HFF-Myc (cell line): ENCODE measurements at places on chromosomes 1 and 21.
A peak's percentile ranks its signal among the peaks of the same experiment; 100 is the strongest.

GRCh38 chr1:244843148-244843978 lies 7.9 kb downstream of the COX20 start:
- DNase-seq, result no peak

DNA sequence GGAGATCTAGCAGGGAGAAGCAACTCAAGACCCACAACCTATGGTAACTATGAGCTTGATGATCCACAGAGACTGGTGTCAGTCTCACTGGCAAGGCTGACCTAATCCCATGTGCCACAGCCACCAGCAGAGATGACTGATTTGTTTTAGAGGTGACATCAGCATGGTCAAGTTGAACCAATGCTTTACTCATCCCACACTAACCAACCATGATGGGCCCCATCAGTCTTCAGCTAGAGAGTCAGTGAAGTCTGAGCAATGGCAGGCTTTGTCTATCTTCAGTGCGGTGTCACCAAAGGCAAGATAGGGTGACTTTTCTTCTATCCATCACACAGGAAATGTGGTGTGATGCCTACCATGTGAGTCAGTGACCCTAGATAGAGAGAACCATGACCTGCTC lies 1470.7 kb downstream of the NCAM2 start:
- no peak for DNase-seq

GRCh38 chr1:1440262-1441001 lies 4.9 kb downstream of the VWA1 start:
- no peak for DNase-seq

GRCh38 chr1:151616505-151616849 lies 4.6 kb downstream of the SNX27 start:
- no peak for DNase-seq

- peak; percentile 63 for DNase-seq
These were observed 156.5 kb downstream of the HLX start for GRCh38 chr1:221035662-221036153.

- DNase-seq, result no peak
These were observed 37.8 kb upstream of the GBP5 start for GRCh38 chr1:89310505-89310904.

- no peak for DNase-seq
These were observed 296.9 kb upstream of the RUNX1 start for GRCh38 chr21:35345954-35346353.

GRCh38 chr1:178503849-178504248 lies 7.1 kb upstream of the CLEC20A start:
- no peak for DNase-seq

DNA sequence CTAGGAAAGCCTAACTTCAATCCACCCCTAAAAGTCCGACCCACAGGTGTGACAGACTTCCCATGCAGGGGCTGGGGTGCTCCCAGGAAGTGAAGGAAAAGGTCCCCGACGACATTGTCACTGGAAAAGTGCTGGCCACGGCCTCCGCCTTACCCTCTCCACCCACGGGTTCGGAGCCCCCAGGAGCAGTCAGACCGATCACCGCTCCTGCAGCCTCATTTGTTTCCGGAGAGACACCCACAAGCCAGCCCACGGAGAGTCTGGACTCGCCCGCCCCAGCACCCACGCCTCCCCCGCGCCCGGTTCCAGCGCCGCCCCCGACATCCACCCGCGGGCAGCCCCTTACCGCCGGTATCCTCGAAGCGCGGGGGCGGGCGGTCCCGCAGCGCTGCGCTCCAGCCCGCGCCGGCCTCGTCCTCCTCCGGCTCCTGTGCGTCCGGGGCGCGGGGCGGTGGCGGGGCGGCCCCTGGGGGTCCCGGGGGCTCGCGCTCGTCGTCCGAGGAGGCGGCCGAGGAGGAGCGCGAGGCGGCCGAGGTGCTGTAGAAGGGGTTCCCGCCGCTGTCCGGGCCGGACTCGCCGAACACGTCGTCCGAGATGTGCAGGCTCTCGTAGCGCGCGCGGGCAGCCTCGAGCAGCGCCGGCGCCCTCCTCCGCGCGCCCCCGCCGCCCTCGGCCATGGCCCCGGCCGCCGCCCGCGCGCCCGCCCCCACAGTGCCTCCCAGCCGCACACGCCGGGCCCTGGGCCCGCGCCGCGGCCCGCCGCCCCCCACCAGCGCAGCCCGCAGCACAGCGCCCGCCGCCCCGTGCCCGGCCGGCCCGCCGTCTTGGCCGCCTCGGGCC lies 660 bp downstream of the PGBD5 start:
- DNase-seq, result no peak

DNA sequence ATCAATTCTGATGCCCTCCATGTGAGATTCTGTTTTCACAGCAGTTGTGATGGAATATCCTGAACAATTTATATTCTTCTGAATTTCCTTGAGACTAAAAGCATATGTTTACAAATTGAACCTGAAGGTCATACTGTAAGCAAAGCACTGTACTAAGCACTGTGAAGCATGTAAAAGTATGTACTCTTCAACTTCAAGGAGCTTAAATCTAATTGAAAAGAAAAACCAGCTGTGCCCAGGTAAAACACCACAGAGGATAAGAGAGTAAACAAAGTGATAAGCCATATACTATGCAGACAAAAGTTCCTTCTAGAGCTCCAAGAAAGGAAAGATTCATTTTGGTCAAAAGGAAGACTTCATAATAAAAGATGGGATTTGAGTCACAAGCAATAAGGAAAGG lies 71.9 kb downstream of the TTLL7 start:
- DNase-seq, result no peak

DNA sequence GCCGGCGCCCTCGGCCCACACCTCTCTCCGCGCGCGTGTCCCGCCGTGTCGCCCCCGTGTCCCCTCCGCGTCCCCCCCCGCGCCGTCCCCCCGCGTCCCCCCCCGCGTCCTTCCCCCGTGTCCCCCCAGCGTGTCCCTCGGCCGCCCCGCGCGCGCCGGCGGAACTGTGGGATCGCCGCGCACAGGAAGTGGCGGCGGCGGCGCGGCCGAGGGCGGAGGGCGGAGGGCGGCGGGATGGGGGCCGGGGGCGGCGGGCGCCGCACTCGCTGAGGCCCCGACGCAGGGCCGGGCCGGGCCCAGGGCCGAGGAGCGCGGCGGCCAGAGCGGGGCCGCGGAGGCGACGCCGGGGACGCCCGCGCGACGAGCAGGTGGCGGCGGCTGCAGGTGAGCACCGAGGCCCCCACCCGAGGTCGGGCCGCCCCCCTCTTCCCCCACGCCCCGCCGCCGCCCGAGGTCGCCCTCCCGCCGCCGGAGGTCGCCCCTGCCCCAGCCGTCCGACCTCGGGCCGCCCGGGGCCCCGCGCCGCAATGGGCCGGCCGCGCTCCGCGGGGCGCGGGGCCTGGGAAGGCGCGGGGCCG lies at the start of gene AGPAT3:
Gene AGPAT3 (plus strand): TSS at position 262 of the 578 bp plus-strand sequence. CDS start 94,459 bp downstream, outside the sequence.
- DNase-seq, result no peak

DNA sequence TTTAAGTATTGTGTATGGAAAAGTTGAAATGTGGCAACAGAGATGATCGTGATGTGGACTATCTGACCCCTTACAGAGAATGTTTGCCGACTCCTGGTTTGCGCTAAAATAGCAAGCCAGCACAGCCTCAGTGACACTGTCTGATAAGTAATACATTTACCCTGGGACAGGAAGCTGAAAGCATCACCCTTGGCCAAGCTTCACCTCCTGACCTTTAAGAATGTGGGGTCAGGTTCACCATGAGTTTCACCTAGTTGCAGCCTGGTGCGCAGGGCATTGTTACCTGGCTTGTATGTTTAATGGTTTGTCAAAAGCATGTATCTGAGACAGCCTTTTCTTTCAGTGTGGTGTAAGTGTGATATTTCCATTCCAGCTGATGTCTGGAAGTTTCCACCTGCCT lies 29.2 kb downstream of the TRAF5 start:
- DNase-seq, result no peak

DNA sequence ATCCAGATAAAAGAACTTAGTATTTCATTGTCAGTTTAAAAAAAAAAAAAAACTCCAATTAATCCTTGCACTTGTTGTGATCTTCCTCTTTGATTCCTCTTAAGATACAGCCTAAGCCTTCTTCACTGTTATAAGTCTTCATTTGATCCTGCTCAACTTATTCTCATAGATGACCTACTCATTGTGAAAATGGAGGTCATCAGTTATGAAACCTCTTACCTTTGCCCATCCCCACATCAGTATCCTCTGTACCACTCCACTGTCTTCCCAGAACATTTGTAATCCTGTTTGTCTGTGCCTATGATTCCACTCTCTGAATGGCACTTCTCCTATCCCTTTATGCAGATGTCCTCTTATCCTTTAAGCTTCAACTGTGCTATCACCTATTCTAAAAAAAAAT lies 28.0 kb downstream of the ODR4 start:
- DNase-seq, result no peak

DNA sequence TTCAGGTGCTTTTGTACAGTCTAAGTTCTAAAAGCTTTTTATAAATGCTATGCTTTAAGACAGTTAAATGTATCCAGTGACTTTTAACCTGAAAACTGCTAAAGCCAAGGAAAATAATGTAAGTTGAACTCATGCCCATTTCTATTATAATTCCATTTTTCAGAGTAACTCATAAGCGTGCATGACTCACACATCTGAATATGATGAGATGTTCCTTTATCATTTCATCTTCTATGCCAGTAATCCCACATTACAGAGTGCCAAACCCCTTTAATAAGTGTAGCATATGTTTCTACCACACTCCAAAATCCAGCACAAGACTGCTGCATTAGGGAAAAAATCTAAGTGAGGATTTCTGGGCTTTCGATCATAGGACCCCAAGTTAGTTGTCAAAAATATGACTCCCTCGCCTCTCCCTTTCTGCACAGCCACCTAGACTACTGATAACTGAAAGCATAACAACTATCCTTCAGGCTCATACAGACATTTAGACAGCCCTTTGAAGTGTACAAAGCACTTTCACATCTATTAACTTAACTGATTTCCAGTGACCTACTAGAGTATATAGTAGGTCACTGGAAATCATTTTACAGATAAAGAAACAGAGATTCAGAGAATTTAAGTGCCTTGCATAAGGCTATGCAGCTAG lies 45.3 kb downstream of the JAK1 start:
- DNase-seq, result no peak

- no peak for DNase-seq
These were observed 918 bp downstream of the MIB2 start for GRCh38 chr1:1616045-1616790.

DNA sequence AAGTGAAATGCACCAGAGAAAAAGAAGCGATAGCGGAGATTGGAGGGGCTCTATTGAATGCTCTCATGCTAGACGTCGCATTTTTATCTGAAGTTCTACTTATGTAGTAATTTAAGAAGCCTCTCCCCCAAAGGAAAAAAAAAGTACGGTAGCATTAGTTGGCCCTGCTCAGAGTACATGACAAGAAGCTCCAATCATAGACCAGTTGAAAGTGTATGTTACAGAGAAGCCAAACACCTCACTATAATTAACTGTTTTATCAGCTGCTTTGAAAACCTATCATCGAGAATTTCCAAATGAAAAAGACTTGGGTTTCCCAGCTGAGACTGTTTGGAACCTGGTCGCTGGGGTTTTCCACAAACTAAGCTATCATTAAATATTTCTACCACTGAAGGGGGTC lies 19.6 kb upstream of the OVAAL start:
- no peak for DNase-seq

DNA sequence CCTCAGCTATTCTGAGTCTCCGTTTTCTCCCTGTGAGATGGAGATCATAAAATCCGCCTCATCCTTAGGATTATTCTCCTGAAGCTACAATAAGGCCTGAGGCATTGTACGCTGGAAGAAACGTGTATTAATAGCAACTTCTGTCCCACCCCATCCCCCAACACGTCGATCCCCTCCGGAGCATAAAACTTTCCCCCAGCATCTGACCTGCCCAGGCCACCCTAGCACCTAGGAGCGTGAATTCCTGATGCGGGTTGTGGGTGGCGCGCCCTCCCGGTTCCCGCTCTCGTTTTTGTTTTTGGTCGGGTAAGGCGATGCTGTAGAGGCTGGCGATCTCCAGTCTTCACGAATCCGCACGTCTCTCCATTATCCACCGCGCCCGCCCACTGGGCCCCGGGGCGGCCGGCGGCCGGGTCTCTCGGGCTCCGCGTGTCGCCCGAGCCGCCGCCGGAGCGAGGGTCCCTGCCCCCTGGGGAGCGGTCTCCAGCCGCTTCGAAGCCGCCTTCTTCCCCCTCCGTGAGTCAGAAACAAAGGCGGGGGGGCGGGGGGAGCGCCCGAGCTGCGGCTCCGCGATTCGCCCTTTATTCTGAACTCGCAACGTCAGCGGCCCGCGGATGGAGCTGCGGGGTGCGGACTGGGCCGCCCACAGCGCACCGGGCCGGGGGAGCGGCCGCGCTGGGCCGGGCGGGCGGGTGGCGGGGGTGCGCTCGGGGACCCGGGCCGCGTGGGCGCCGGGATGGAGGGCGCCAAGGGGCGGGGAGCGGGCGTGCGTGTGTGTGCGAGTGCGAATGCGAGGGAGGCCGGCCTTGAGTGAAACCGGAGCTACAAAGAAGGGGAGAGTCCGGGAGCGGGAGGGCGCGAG lies at the start of gene PLEKHO1:
Gene PLEKHO1 (plus strand): TSS at position 646 of the 862 bp plus-strand sequence. CDS start 342 bp downstream, outside the sequence.
- DNase-seq, result no peak

DNA sequence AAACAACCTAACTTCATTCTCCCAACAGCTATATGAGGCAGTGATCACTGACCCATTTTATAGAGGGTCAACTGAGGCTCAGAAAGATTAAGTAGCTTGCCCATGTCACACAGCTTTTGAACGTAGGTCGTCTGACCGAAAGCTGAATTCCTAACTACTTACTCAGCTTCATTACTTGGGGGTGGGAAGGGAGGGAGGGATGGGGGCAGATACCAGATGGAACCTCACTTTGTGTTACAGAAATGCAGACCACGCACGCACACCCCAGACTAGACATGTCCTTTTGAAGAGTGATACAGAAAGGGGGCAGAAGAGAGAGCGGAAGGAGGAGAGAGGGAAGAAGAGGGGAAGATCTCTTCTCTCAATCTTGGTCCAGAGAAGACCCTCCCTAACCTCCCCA lies 2.3 kb downstream of the ADGRB2 start:
- peak; percentile 67 for DNase-seq

- no peak for DNase-seq
These were observed 183.7 kb upstream of the FAM78B start for GRCh38 chr1:166350490-166350889.

DNA sequence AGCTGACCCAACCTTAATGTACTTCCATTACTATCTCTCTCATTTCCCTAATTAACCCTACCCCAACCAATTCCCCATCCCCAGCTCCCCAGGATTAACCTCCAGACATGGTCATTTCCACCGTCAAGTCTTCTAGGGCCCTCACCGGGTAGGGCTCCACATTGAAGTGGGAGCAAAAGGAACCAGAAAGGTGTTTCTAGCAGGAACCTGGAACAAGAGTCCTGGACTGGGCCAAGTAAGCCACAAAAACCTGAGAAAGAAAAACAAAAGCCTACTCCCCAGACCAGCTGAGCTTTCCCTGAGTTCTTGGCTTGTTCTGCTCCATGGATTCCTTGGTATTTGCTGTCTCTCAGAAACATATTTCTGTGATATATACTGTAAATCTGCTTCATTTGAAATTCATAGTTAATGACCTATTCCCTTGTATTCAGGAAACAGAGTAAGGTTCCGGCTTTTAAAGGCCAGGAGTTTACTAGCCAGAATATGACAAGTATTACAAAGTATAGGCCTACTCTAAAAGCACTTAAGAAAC lies 58.4 kb downstream of the SYF2 start:
- no peak for DNase-seq

- DNase-seq, result no peak
These were observed 14.6 kb downstream of the SDC3 start for GRCh38 chr1:30893776-30894507.
